ENCODE measurements at places on chromosomes 16 and 17. TPM values are rescaled to one million over a fixed set of nuclear protein-coding genes. Genes with fewer than 3 reads are reported as not detected.

- no peak for DNase-seq
Measured at GRCh38 chr16:55615071-55615470, 40.7 kb upstream of the SLC6A2 start.

- no peak for DNase-seq
Measured at GRCh38 chr17:44191369-44191768, 4.6 kb downstream of the TMUB2 start.

DNA sequence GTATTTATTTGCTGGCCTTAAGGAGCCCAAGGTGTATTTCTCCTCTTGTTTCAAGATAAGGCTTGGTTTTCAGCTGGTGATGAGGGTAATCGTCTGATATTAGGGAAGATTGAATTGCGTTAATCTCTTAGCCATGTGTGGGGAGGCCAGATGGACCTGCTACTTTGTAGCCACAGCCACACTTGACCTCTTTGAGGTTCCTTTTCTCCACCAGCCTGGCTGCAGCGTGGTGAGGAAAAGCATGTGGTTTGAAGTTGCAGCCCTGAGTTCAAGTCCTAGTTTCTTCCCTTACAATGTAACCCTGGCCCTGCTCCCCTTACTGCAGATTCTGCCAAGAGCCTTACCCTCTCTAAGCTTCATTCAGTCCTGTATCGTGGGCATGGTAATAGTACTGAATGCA, 3.1 kb downstream of the MINK1 start:
- DNase-seq = no peak

Gene KRTAP1-1
- total RNA-seq = not detected

Gene TMEM114
- 0.52 TPM for total RNA-seq

Measured in GM23338 (cell line).